Uterus (tissue), 4 donors: ENCODE measurements at places on chromosomes 12 and 14. TPM values are rescaled to one million over a fixed set of nuclear protein-coding genes. Genes with fewer than 3 reads are reported as not detected.

IL31 gene
- total RNA-seq = not detected

ING4 gene
- total RNA-seq = 25.2 TPM

ADAMTS20 gene
- total RNA-seq = not detected

C12orf54 gene
- total RNA-seq = not detected

TMPRSS12 gene
- not detected for total RNA-seq

NTF3 gene
- total RNA-seq = 7.1 TPM

CIDEB gene
- 9.7 TPM for total RNA-seq

PRIMA1 gene
- total RNA-seq = 2.9 TPM

ANKRD33 gene
- total RNA-seq = not detected

RHOJ gene
- total RNA-seq = 40.8 TPM

FAM90A1 gene
- total RNA-seq = not detected

GLS2 gene
- total RNA-seq = not detected

CCDC77 gene
- 3.1 TPM for total RNA-seq

PPM1H gene
- 2.0 TPM for total RNA-seq

GRCh38 chr14:81281332-81281731 is 60.6 kb upstream of the GTF2A1 start:
- no peaks in the 10 kb centered on the region for H3K36me3 ChIP-seq
- no peak for DNase-seq
- no peaks in the 10 kb centered on the region for H3K4me1 ChIP-seq
- H3K27ac ChIP-seq = no peak overlapping the region

DNA sequence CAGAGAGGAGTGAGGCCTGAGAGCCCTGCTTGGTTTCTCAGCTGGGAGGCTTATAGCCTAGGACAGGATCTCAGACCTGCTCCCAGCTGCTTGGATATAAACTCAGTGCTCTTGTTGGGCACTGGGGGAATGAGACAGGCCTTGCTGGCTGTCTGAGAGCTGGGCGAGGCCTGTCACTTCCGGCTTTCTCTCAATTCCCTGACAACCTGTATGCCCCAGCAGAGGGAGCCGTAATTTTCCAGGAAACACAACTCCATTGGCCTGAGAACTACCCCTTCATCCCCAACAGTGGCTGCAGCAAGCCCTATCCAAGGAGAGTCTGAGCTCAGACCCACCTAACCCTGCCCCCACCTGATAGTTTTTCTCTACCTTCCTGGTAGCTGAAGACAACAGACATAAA is 258.3 kb upstream of the STXBP6 start:
- no peak for DNase-seq
- H3K27ac ChIP-seq = no peak overlapping the region
- H3K27me3 ChIP-seq = no peaks in the 10 kb centered on the region
- no peaks in the 10 kb centered on the region for H3K4me1 ChIP-seq

DNA sequence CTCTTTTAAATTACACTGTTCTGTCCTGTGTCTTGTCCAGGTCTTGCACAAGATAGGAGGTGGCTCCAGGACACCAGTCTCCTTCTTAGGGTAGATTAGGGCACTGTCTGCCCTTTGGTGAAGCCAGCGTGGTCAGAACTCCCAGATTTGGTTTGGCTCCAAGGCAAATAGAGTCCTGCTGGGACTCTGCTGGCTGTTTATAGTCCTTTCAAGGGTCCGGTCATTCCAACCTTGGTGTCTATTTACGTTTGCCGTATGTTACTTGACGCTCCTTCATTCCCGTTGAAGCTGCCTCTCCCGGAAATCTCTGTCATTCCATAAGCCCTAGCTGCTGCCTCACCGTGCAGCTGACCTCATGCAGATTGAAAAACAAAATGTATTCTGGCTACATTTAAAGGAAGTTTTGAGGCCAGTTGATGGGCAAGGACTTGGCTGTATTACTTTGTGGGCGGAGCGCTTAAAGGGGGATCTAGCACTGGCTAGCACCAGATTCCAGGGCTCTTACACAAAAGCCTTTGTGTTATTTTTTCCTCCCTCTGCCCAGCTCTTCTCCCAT is 180.6 kb downstream of the AKAP6 start:
- H3K4me3 ChIP-seq = no peak overlapping the region
- peak overlapping the region; percentile 57 for H3K27ac ChIP-seq
- peak; percentile 25 for DNase-seq
- no peaks in the 10 kb centered on the region for H3K4me1 ChIP-seq
- no peaks in the 10 kb centered on the region for H3K27me3 ChIP-seq

DNA sequence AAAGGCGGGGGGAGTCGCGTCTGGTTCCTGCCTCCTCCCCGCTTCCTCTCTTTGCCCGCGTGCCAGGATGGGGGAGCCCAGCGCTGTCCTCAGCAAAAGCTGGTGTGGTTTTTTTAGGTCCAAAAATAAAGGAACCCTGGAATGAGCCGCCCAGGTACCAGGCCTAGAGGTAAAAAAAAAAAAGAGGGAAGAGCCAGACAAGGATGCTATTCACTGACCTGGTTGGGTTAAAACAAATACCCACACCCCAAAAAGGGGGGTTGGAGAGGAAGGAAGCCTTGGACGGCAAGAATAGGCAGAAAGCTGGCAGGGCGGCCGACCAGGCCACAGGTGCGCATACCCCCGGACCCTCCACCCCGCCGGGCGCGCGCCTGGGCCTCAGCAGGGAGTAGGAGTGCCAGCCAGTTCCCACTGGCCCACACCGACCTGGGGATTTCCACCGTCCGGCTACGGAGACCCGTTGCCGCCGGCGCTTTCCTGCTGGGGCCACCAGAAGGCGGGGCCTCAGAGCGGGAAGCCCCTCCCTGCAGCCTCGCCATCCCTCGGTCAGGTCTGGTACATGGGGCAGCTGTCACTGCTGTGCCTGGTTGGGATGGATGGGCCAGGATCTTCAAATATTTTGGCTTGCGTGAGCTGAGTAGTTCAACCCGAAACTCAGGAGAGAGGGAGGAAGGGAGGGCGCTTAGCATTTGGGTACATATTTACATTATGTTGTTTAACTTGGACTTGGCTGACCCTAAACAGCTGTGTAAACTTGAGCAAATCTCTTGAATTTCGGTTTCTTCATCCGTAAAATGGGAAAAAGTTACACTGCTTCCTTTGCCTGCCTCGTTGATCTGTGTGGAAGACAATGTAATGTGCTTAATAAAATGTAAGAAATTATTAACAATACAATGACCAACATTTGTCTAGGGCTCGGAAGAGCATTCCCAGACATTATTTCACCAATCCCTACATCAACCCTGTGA is 5.4 kb upstream of the IRF2BPL start:
- peaks cover 27% of the 10 kb centered on the region for H3K4me1 ChIP-seq
- H3K27ac ChIP-seq = peak overlapping the region; percentile 98
- no peaks in the 10 kb centered on the region for H3K27me3 ChIP-seq
- peak overlapping the region; percentile 75 for H3K4me3 ChIP-seq

DNA sequence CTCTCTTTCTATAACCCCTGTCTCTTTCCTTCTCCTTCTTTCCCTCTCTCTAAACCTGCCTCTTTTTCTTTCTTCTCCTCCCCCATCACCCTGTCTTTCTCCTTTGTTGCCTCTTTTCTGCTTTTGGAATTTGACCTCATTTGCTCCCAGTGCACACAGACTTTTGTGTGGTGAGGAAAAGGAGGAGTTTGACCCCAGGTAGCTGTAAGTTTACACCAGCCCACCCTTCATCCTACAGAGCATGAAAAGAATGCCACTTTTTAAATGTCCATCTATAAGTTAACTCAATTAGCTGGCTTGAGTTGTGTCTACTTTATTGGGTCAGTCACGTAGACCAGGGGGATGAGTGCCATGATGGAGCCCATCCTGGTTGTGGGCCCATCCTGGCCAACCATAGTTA is 146.8 kb upstream of the SLC38A2 start:
- H3K27ac ChIP-seq = peak overlapping the region; percentile 66
- no peak for DNase-seq
- peaks cover 30% of the 10 kb centered on the region for H3K4me1 ChIP-seq
- H3K27me3 ChIP-seq = no peaks in the 10 kb centered on the region
- H3K4me3 ChIP-seq = no peak overlapping the region

- no peak overlapping the region for H3K4me3 ChIP-seq
- no peaks in the 10 kb centered on the region for H3K27me3 ChIP-seq
- no peak overlapping the region for H3K27ac ChIP-seq
- DNase-seq = no peak
- no peaks in the 10 kb centered on the region for H3K36me3 ChIP-seq
- no peaks in the 10 kb centered on the region for H3K4me1 ChIP-seq
These were observed 94.7 kb downstream of the CCDC92 start for GRCh38 chr12:123877968-123878367.

DNA sequence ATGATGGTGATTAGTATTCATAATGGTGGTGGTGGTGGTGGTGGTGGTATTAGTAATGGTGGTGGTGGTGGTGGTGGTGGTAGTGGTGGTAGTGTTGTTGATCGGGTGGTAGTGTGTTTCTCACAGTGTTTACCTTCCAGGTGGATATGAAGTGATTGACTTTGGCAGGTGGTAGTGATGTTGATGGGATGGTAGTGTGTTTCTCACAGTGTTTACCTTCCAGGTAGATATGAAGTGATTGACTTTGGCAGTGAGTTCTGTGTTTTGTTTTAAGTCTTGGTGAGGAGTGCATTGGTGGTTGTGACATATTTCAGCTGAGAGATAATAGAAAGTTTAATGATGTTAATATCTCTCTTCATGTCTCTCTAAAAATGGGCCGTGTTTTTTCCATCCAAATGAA is 189.4 kb downstream of the TMTC2 start:
- H3K27me3 ChIP-seq = no peaks in the 10 kb centered on the region
- H3K27ac ChIP-seq = no peak overlapping the region
- no peaks in the 10 kb centered on the region for H3K36me3 ChIP-seq
- H3K4me3 ChIP-seq = no peak overlapping the region
- no peaks in the 10 kb centered on the region for H3K4me1 ChIP-seq

- H3K4me1 ChIP-seq = no peaks in the 10 kb centered on the region
- H3K36me3 ChIP-seq = no peaks in the 10 kb centered on the region
- H3K4me3 ChIP-seq = no peak overlapping the region
- no peak overlapping the region for H3K27ac ChIP-seq
- no peak for DNase-seq
- no peaks in the 10 kb centered on the region for H3K27me3 ChIP-seq
These were observed 340.2 kb downstream of the SEC23A start for GRCh38 chr14:38762845-38763244.

GRCh38 chr12:66774929-66775328 is 96.1 kb upstream of the GRIP1 start:
- no peaks in the 10 kb centered on the region for H3K27me3 ChIP-seq
- no peaks in the 10 kb centered on the region for H3K4me1 ChIP-seq
- H3K36me3 ChIP-seq = no peaks in the 10 kb centered on the region
- H3K27ac ChIP-seq = no peak overlapping the region

DNA sequence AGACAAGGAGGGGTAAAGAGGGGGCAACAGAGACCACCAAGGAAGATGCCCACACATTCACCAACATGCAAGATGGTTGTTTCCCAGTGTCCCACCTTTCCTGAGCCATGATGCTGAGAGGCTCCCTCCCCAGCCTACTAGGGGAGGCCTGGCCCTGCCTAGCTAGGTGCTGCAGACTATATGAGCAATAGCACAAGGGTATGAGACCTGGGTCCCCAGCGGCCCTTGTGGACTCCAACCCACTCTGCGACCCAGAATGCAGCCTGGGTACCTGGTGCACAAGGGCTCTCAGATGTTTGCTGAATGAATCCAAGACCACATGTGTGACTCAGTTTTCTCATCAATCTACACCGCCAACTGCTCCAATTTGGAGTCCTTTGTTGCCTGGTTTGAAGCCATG is 13.9 kb downstream of the TGFB3 start:
- H3K4me3 ChIP-seq = no peak overlapping the region
- no peaks in the 10 kb centered on the region for H3K36me3 ChIP-seq
- no peaks in the 10 kb centered on the region for H3K27me3 ChIP-seq
- H3K4me1 ChIP-seq = no peaks in the 10 kb centered on the region
- H3K27ac ChIP-seq = peak overlapping the region; percentile 64
- no peak for DNase-seq

DNA sequence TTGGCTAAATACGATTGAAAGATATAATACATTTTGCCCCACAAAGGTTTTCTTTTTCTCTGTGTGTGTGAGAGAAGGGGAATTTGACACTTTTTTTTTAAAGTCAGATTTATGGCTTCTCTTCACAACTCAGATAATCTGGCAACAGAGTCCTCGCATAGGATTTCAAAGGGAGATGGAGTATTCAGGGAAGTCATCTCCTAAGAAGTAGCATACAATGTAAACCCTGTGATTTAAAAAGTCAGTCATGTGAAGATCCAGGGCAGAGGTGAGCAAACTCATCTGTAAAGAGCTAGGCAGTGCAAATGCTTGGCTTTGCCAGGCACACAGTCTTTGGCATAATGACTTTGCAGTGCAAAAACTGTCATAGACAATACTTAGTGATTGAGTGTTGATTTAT is 1526.3 kb downstream of the AACS start:
- no peak for DNase-seq
- no peaks in the 10 kb centered on the region for H3K27me3 ChIP-seq

DNA sequence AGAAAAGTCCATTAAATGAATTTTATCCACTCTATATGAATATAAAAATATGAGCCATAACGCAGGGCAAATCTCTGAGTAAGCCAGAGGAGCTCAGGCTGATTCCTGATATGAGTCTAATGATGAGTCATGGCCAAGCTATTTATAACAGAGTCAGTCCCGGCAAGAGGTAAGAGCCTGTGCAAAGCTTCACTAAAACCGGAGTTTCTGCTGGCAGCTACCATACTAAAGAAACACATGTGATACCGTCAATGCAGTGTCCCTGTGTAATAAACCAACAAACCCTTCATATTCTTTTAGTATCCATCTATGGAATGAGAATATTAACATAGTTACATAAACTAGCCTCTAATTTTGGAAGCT is 319.4 kb downstream of the KCNC2 start:
- H3K36me3 ChIP-seq = no peaks in the 10 kb centered on the region
- DNase-seq = no peak
- no peaks in the 10 kb centered on the region for H3K4me1 ChIP-seq
- H3K4me3 ChIP-seq = no peak overlapping the region

DNA sequence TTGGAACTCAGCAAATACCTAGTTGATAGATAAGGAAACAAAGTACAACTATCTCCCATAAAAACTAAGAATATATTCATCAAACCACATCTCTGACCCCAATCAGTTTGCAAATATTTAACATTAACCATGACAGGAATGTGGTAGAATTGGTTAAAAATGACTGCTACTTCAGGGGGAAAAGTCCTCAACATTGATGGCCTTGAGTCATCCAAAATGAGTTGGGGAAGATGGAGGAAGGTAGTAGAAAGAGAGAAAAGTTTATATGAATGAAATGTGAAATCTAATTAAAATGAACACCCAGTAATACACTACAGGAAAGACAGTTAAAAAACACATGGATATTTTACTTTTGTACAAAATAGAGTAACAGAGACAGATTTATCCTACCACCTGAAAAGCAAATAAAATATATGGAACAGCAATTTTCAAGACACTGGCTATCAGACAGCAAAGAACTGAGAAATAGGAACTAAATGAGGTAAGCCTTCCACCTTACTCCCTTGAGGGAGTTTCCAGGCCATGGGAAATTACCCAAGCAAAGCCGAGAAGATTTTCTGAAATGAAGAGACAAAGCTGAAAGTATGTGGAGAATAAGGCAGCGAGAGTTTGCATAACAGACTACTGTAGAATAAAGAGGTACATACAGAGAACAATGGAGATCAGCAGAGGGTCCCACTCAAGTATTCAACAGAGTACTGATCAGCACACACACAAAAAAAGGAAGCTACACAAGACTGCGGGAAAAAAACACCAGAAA is 49.6 kb downstream of the TC2N start:
- H3K36me3 ChIP-seq = no peaks in the 10 kb centered on the region
- no peaks in the 10 kb centered on the region for H3K27me3 ChIP-seq
- H3K4me1 ChIP-seq = no peaks in the 10 kb centered on the region
- no peak overlapping the region for H3K27ac ChIP-seq
- no peak overlapping the region for H3K4me3 ChIP-seq
